ENCODE measurements at places on chromosomes 16 and 17.
A peak's percentile ranks its signal among the peaks of the same experiment; 100 is the strongest.

- peaks cover 4% of the 10 kb centered on the region for H3K36me3 ChIP-seq
- H3K4me1 ChIP-seq = peaks cover 47% of the 10 kb centered on the region
- no peak for DNase-seq
- H3K27me3 ChIP-seq = no peaks in the 10 kb centered on the region
- no peak overlapping the region for H3K27ac ChIP-seq
These were observed 101.7 kb downstream of the RPTOR start for GRCh38 chr17:80646328-80646727.

DNA sequence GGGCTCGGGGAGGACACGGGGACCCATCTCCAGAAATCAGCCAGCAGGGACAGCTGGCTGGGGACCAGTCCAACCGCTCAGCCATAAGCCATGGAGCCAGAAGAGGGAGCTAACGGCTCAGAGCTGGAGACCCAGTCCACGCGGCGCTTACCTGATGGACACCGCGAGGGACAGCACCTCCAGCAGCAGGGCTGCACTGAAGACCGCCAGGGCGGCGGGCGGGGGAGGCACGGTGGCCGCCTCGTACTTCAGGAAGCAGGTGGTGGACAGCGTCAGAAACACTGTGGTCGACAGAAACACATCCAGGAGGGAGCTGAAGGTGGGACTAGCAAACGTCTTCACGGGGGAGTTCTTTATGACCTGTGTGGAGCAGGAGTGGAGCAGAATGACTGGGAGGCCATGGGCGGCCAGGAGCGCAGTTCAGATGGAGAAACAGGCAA, 102.6 kb upstream of the CREBBP start:
- DNase-seq = no peak
- no peaks in the 10 kb centered on the region for H3K27me3 ChIP-seq
- no peak overlapping the region for H3K4me3 ChIP-seq
- H3K4me1 ChIP-seq = peaks cover 9% of the 10 kb centered on the region
- H3K36me3 ChIP-seq = peaks cover 7% of the 10 kb centered on the region

- peaks cover 16% of the 10 kb centered on the region for H3K36me3 ChIP-seq
- H3K4me1 ChIP-seq = peaks cover 26% of the 10 kb centered on the region
- H3K27me3 ChIP-seq = no peaks in the 10 kb centered on the region
- peak overlapping the region; percentile 90 for H3K27ac ChIP-seq
These were observed 1.5 kb upstream of the MARF1 start for GRCh38 chr16:15644267-15644961.

DNA sequence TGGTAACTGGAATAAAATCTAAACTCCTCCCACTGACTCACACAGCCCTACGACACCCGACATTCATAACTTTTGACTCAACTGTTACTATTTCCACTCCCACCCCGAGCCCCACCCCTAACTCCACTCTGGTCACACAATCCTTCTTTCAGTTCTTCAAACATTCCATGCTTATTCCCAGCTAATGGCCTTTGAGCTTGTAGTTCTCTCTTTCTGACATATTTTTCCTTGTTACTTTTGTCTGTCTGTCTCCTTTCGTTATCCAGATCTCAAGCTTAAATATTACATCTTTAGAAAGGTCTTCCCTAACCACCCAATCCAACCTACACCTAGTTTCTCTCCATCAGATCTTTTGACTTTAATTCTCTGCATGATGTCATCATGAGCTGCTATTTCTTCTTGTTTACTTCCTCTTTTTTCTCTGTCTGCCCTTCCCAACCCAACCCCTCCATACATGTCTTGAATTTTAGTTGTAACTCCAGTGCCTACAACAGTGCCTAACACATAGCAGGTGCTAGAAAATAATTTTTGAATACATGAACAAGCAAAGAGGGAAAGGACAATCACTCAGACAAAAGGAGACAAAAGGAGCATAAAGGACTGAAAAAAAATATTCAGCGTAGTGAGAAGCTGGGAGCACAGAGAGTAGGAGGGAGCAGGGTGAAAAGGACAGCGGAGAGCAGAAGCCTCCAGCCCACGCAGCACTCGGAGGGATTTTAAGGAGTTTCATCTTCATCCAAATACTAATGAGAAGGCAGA, 65.2 kb upstream of the SMIM36 start:
- no peak for DNase-seq
- no peaks in the 10 kb centered on the region for H3K36me3 ChIP-seq
- H3K27me3 ChIP-seq = no peaks in the 10 kb centered on the region
- no peak overlapping the region for H3K27ac ChIP-seq
- H3K4me1 ChIP-seq = no peaks in the 10 kb centered on the region

GRCh38 chr16:22799113-22799512, 14.8 kb upstream of the HS3ST2 start:
- H3K27me3 ChIP-seq = peaks cover 61% of the 10 kb centered on the region
- DNase-seq = no peak
- no peaks in the 10 kb centered on the region for H3K4me1 ChIP-seq

- DNase-seq = no peak
- peaks cover 6% of the 10 kb centered on the region for H3K27me3 ChIP-seq
- H3K36me3 ChIP-seq = no peaks in the 10 kb centered on the region
- H3K4me1 ChIP-seq = no peaks in the 10 kb centered on the region
These were observed 83.8 kb upstream of the PMFBP1 start for GRCh38 chr16:72255786-72256185.

DNA sequence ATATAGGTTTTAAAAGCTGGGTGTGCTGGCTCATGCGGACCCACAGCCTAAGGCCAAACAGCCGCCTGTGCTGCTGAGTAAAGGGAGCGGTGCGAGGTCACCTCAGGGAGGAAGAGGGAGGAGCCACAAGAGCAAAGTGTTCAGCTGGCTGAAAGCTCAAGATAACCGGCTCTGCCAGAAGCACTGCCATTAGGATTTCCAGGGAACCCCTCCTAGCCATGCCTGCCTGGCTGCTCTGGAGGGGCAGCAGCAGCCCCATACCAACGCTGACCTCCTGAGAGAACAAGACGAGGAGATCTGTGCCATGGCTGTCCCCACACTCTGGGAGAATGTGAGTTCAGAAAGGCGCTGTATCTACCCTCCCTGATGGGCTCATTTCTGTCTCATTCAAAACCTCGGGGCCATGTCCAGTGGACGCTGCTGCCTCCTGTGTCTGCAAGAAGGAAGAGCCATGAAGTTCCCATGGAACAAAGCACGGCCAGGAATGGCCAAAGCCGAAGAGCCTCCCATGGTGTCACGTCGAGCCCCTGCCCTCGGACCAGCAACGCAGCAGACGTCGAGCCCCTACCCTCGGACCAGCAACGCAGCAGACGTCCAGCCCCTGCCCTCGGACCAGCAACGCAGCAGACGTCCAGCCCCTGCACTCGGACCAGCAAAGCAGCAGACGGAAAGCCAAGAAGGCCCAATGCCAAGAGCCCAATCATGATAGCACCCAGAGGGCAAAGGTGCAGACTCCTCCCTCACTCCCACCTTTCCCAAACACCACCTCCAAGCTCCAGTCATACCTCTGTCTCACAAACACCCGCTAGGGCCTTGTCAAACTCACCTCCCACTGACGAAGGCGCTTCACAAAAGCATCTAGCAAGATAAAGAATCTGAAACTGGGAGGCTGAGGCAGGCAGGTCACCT, 107.0 kb downstream of the ANKRD11 start:
- H3K4me3 ChIP-seq = peak overlapping the region; percentile 68
- H3K4me1 ChIP-seq = peaks cover 79% of the 10 kb centered on the region
- no peaks in the 10 kb centered on the region for H3K27me3 ChIP-seq
- DNase-seq = no peak
- H3K36me3 ChIP-seq = peaks cover 16% of the 10 kb centered on the region

DNA sequence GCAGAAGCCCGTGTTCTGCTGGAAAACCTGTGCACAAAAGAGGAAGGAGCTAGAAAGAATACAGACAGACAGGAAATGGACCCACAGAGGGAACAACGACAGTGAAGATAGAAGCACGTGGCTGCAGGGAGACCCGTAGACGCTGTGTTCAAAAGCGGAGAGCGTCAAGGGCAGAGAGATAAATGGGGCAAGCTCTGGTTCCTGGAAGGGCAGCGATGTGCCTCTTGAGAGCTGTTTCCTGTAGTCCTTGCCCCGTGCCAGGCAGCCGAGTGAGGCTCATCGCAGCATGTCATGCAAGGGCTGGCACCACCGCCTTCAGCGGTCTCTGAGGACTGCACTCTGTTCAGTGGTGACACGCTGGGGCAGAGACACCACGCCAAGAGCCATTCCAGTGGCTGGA, 43.6 kb upstream of the CACNG5 start:
- DNase-seq = no peak
- no peaks in the 10 kb centered on the region for H3K4me1 ChIP-seq
- peaks cover 9% of the 10 kb centered on the region for H3K36me3 ChIP-seq

GRCh38 chr16:71288890-71289731, at the start of gene CMTR2:
CMTR2 (minus strand) TSS chr16:71289402; CDS start chr16:71285920, 3,482 bp downstream.
- H3K27ac ChIP-seq = peak within 1 kb of the TSS; percentile 96
- H3K36me3 ChIP-seq = peaks cover 33% of the 10 kb centered on the region
- H3K4me3 ChIP-seq = peak within 1 kb of the TSS; percentile 74
- H3K27me3 ChIP-seq = peaks cover 20% of the 10 kb centered on the region

- no peak overlapping the region for H3K4me3 ChIP-seq
- no peaks in the 10 kb centered on the region for H3K27me3 ChIP-seq
- no peak for DNase-seq
- H3K36me3 ChIP-seq = peaks cover 83% of the 10 kb centered on the region
These were observed 49.0 kb upstream of the ENDOV start for GRCh38 chr17:80365983-80366382.

DNA sequence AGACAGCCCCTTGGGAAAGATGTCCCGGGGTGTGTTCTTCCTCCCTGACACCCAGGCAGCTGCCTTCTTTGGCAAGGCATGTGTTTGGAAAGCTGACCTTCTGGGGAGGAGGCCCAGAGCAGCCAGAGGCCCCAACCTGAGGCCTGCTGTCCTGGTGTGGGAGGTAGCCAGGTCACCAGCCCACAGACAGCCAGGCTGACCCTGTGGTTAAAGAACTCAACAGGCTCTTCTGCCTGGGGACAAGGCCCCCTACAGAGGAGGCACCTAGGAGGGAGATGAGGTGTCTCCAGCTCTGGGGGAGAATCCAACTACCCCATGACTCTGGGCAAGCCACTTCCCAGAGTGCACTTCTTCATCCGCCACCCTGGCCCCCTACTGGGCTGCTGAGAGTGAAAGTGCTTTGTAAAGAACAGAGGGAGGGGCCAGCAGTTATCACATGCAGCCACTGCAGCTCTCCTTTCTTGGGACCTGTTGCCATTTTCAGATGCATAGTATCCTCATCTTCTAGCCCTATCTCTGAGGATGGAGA, 13.1 kb upstream of the SREBF1 start:
- H3K27me3 ChIP-seq = no peaks in the 10 kb centered on the region
- H3K4me1 ChIP-seq = peaks cover 44% of the 10 kb centered on the region
- H3K4me3 ChIP-seq = peak overlapping the region; percentile 66
- peaks cover 11% of the 10 kb centered on the region for H3K36me3 ChIP-seq

DNA sequence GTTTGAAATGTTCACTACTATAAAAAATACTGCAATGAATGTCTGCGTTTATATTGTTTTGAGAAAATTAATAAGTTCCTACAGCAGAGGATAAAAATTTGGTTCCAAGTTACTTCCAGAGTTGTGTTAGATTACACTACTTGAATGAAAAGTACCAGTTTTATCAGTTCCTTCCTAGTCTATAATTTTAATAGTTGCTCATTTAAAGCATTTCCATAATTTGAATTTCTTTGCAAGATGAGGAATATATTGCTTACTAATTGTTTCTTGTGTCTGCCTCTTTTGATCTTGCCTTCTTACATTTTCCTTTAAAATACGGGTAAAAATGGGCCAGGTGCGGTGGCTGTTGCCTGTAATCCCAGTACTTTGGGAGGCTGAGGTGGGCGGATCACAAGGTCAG, 4.0 kb downstream of the EMC6 start:
- peaks cover 19% of the 10 kb centered on the region for H3K4me1 ChIP-seq
- no peaks in the 10 kb centered on the region for H3K27me3 ChIP-seq
- DNase-seq = no peak
- no peak overlapping the region for H3K27ac ChIP-seq
- peaks cover 9% of the 10 kb centered on the region for H3K36me3 ChIP-seq

DNA sequence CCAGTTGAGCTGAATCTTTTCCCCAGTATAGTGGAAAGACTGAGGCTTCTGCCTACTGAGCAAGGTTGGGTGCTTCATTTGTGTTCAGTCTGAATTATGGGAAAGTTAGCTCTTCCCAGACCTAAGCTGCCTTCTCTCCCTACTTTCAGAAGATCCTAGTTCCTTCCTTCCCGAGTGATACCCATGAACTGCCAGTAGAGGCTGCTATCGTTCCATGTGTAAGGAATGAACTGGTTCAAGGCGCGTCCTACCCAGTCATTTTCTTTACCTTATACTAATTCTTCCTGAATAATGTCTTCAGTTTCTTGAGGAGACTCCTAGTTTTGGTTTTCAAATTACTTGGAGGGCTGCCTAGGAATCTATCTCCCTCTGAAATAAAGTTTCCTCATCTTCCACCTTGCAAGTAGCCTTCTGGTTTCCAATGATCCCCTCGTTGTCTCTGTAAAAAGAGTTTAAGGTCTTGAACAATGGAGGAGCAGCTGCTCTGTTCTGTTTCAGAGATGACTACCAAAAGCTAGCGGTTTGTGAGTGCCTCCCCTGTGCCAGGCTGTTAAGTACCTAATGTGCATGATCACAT, 934 bp upstream of the AOC2 start:
- peaks cover 9% of the 10 kb centered on the region for H3K4me1 ChIP-seq
- H3K36me3 ChIP-seq = peaks cover 45% of the 10 kb centered on the region
- peak overlapping the region; percentile 19 for H3K27ac ChIP-seq
- no peak for DNase-seq

- H3K36me3 ChIP-seq = no peaks in the 10 kb centered on the region
- H3K4me3 ChIP-seq = no peak overlapping the region
- H3K27me3 ChIP-seq = no peaks in the 10 kb centered on the region
- DNase-seq = no peak
These were observed 584.7 kb downstream of the WWOX start for GRCh38 chr16:78684030-78684611.

- H3K27ac ChIP-seq = no peak overlapping the region
- H3K27me3 ChIP-seq = peaks cover 38% of the 10 kb centered on the region
- DNase-seq = no peak
- H3K4me3 ChIP-seq = no peak overlapping the region
- H3K36me3 ChIP-seq = peaks cover 2% of the 10 kb centered on the region
- no peaks in the 10 kb centered on the region for H3K4me1 ChIP-seq
These were observed 15.7 kb upstream of the RPL38 start for GRCh38 chr17:74187761-74188160.

DNA sequence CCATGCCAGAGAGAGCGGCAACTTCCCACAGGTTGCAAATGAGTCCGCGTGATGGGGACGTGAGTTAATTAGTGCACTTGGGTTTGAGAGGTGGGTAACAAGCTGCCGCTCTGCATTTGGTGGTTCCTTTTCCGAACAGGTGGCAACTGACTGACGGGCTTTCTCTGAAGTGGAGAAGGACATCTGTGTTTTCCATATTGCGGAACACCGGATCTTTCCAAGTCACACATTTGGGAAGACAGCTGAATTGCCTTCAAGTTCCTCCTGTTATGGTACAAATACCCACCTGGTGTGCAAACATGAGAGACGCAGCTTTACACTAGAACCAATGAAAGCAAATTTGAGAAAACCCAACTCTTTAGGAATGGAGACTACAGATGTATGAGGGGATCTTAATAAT, 451.3 kb upstream of the ZFHX3 start:
- H3K36me3 ChIP-seq = no peaks in the 10 kb centered on the region
- no peak for DNase-seq
- H3K4me3 ChIP-seq = no peak overlapping the region
- no peaks in the 10 kb centered on the region for H3K27me3 ChIP-seq

- no peaks in the 10 kb centered on the region for H3K27me3 ChIP-seq
- H3K4me3 ChIP-seq = no peak overlapping the region
- H3K36me3 ChIP-seq = no peaks in the 10 kb centered on the region
- H3K4me1 ChIP-seq = no peaks in the 10 kb centered on the region
- no peak for DNase-seq
- H3K27ac ChIP-seq = no peak overlapping the region
These were observed 272.7 kb downstream of the SOX9 start for GRCh38 chr17:72393553-72393952.

GRCh38 chr16:25031441-25032307, 16.5 kb upstream of the ARHGAP17 start:
- peak overlapping the region; percentile 79 for H3K27ac ChIP-seq
- H3K36me3 ChIP-seq = peaks cover 4% of the 10 kb centered on the region
- H3K27me3 ChIP-seq = no peaks in the 10 kb centered on the region

Data from central memory CD8-positive, alpha-beta T cell (primary cell).